ENCODE measurements at places on chromosomes 3 and 15.

- no peak for DNase-seq
These were observed 13.6 kb upstream of the ZNF774 start for GRCh38 chr15:90338532-90338931.

- no peak for DNase-seq
These were observed 78.1 kb downstream of the LSM3 start for GRCh38 chr3:14256561-14257342.

DNA sequence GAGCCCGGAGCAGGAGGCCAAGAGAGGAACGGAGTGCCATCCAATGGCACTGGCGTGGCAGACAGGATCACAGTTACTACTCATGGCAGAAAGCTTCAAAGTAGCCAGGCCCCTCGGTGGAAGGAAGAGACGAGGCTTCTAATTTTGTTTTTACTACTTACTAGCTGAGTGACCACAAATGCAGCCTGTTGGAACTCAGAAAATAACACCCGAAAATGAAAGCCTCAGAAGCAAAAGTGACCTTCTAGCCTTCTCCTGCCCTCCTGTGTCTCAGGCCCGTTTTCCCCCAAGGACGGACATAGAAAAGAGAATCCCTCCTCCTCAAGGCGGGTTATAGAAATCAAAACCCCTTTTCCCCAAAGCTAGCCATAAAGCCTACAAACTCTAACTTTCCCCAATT, 9.9 kb upstream of the STRA6 start:
- no peak for DNase-seq

DNA sequence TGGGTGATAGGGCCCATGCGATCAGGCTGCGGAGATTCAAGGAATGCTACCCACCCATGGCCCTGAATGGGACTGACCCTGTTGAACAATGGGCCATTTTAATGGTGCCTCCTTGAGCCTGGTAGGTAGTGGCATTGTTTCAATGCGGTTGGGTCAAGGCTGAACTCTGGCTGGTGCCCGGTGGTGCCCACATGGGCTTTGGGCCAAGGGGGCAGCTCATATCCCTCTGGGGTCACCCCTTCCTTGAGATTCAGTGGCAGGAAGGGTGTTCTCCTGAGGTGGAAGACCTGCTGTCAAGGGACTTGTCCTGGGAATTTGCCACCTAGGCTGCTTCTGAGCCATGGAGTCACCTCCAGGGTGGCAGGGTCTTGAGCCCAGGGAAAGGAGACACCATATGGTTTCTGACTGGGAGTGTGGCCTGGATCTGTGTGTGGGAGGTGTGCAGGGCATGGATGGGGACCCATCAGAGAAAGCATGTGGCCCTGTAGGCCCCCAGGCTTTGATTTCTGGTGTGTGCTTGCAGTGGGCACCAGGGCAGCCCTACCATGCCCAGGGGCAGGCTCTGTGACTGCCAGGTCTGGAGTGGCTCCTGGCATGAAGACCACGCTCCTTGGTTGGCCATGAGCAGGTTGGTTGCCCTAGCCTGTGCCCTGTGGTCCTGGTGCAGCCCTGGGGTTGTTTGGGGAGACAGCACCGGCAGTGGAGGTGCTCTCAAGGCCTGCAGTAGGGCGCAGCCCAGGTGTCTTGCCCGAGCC, 199.9 kb downstream of the UBE3A start:
- DNase-seq: no peak

DNA sequence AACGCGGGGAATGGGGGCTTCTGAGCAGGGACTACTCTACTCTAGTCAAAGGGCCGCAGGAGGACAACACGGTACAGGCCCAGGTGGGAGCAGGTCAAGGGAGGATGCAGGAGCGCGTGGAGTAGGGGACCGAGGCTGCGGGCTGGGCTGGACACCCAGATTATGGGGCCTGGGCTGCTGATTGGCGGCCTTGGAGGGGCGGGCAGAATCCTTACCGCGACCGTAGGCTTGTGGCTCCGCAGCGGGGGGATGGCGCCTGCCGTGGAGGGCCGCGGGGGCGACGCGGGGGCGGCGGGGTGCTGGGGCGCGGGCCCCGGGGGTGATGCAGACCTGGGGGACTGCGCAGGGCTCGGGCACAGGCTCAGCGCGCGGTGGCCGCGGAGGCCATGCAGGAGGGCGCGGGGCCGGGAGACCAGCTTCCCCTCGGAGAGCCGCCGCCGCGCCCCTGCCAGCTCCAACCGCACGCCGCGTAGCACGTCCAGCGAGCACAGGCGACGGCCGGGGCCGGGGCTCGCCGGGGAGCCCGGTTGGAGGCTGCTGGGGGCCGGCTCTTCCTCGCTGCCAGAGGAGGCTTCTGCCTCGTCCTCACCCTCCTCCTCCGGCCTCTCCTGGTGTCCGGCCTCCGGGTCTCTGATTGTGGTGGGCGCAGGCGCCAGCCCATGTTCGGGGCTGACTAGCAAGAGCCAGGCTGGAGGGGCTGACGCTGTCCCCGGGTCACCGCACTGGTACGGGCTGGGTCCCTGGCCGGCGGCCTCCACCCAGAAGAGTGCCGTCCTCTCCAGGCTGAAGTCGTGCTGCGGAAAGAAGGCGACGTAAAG, 12.9 kb downstream of the UBAP1L start:
- DNase-seq: no peak

DNA sequence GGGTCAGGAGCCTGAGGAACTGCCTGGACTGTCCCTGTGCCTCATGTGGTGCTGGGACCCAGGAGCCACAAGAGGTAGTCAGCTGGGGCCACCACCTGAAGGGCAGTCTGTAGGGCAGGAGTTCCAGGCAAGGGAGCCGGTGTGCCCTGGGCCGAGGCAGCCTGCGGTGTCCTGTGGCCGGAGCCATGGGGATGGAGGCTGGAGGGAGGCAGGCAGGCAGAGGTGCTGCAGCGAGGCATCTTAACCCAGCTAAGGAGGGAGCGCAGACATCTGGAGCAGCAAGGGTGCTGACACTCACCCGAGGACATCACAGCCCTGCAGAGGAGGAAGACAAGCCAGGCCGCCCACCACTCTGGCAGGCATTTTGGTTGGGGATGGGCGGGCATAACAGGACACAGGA, 77.8 kb downstream of the DNAJB8 start:
- DNase-seq: no peak

GRCh38 chr3:109025896-109026295, 72.2 kb upstream of the GUCA1C start:
- DNase-seq: no peak

GRCh38 chr3:169323578-169324451, 339.7 kb downstream of the MECOM start:
- DNase-seq: no peak

- no peak for DNase-seq
These were observed 252.8 kb downstream of the ZIC1 start for GRCh38 chr3:147661916-147662315.

DNA sequence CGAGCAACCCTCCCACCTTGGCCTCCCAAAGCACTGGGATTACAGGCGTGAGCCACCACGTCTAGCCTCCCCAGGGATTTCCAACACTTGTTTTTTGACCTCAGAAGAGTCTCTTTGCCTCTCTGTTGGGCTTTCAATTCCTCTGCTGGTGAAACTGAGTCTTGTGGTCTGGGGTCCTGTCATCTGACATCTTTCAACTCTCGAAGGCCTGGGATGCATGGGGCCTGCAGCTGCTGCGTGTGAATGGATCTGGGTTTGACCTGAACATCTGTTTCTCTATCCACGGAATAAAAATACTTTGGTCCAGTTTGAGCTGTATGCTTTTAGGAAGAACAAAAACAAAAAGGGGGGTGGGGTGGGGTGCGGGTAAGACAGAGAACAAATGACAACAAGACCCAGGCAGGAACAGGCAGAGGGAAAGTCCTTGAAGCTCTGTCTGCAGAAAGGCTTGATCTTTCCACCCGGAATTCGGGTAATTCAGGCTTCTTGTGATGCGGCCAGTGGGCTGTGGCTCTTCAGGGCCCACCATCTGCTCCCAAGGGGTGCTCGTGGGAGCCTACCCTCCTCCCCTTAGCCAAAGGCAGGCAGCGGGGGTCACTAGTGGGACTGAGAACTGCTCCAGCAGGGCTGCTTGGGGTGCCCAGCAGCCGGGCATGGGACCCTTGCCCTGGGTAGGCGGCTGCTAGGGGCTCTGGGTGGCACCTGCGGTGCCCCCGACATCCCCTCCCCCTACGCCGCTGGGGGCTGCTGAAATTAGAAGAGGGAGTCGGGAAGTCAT, 71.5 kb downstream of the SLC12A8 start:
- no peak for DNase-seq

DNA sequence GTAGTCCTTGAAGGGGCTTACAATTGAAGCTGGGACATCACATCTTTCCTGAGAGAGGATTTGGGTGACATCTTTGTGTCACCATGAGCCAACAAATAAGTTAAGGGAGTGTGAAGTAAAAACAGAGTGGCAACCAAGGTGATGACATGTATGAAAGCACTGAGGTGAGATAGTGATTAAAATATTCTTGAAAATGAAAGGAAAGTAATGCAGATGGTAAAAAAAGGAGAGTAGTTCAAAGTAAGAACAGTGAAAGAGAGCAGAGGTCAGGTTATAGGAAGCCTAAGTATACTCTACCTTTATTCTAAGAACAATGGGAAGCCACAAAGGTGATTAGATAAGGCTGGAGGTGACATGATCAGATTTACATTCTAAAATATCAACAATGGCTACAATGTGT, 486.1 kb downstream of the DIPK2A start:
- no peak for DNase-seq

GRCh38 chr3:177300039-177300833, 103.0 kb upstream of the TBL1XR1 start:
- no peak for DNase-seq

DNA sequence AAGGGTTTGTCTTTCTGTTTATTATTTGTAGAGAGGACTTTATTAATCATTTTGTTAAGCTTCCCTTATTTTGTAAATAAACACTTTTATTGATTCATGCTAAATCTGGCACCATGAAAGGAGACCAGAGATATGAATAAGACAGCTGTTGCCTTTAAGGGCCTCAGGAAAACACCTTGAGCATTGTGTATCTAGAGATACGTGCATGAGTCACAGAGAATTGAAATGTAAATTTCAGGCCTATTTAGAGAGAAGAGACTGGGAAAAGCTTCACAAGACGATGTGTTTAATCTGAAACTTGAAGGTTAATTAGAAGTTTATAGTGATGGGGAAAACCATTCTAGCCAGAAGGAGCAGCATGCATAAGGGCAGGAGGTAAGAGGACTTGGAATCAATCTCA, 28.6 kb upstream of the UTS2B start:
- DNase-seq: no peak

All from AG09309 (cell line).